ENCODE measurements at places on chromosomes 1 and 21. TPM values are rescaled to one million over a fixed set of nuclear protein-coding genes. Genes with fewer than 3 reads are reported as not detected.

- DNase-seq = no peak
Measured at GRCh38 chr1:2258996-2259395, 30.9 kb downstream of the SKI start.

GRCh38 chr1:229271448-229272159 lies 693 bp downstream of the RAB4A start:
- no peak for DNase-seq

DNA sequence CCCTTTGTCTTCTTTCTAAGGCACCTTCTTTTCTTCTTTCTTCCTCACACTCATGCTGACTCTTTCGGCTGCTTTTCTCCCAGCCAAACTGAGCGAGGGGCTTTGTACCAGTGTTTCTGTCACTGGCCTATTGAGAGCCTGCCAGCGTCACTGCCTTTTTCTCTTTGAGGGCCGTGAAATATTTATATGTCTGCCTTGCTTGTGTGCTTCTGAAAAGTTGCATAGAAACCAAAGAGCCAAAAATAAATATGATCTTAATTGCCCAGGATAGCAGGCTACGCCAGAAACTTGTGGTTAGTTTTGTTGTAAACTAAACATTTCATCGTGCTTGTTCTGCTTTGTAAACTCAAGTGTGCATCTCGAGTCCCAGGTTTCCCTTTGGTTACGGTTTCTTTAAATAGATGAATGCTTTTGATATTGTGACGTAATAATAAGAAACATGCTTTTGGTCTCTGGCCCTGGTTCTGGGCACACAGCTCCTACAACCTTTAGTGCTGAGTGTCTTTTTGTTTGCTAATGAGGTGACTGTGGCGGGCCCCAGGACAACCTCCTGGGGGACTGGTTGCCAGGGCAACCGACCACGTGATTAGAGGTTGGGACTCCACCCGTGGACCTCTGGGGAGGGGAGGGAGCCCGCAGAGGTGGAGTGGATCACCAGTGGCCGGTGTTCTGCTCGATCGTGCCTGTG lies 10.8 kb downstream of the SLC37A1 start:
- peak; percentile 69 for DNase-seq

- DNase-seq = no peak
Measured at GRCh38 chr1:90899263-90899662, 122.6 kb downstream of the ZNF644 start.

- DNase-seq = no peak
Measured at GRCh38 chr1:236057546-236057945, 7.3 kb downstream of the NID1 start.

- DNase-seq = no peak
Measured at GRCh38 chr1:61124696-61125095, 42.3 kb downstream of the NFIA start.

DNA sequence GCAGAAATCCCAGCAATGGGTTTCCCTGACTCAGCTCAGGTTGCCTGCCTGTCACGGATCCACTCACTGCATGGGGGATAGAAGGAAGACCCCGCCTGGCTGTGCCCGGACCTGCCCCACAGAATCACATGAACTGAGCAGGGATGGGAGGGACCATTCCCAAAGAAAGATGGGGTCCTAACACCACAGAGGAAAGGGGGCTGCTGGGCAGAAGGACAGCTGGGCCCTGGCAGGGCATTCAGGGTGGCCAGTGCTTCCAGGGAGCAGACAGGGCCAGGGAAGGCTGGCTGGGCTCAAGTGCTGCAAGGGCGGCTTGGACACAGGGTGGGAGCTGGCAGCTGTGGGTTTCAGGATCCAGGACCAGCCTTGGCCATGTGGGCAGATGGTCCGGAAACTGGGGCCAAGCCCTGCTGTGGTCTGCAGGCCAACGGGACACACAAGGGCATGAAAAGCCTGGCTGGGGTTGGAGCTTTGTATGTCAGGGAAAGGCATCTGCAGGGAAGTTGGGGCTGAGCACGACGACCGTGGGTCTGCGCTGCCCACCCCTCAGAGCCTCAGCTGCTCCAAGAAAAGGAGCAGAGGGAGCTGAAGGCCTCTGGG lies 723.9 kb downstream of the PTPRU start:
- DNase-seq = no peak

DNA sequence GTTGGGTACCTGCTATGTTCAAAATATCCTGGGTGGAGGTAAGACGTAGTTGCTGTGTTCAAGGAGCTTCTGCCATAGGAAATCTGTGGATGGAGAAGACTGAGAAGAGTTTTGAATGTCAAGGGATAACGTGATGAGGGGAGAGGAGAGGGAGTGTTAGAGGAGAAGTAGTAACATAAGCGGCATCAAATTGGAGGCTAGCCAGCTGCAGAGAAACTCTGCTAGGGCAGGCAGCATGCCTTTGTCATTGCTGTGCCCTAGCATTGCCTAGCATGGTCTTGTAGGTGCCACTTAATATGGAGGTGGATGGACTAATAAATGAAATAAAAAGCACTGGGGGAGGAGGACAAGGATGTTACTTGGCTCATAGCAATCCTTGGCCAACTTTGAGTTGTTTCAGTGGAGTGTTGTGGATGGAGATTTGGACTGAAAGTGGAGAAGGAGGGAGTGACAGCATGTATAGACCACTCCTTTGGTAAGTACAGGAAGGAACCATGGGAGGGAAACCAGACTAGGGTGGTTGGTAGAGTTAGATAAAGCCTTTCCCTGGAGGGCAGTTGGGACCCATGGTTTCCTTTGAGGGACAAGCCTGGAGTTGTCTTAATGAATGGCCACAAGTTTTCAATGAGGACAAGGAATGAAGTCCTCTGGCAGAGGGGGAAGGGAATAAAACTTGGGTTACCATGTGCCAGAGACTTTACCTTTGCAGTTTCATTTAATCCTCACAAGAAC lies 6.3 kb downstream of the VANGL1 start:
- no peak for DNase-seq

DNA sequence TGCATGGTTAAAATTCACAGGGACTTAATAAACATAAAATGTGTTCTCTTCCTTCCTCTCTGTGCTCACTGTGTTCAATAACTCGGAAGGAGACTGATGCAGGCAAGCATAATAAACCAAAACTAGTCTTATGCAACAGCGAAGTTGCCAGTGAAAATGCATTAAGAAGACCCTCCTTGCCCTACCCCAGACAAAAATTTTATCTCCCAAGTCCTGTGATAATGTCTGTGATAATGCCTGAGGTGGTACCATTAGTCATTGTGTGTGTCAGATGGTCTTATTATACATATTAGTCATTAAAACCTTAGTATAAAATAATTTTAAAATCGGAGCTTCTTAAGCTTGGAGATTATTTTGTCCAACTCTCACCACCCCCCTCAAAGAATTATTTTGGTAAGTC lies 97.8 kb downstream of the NGF start:
- no peak for DNase-seq

DNA sequence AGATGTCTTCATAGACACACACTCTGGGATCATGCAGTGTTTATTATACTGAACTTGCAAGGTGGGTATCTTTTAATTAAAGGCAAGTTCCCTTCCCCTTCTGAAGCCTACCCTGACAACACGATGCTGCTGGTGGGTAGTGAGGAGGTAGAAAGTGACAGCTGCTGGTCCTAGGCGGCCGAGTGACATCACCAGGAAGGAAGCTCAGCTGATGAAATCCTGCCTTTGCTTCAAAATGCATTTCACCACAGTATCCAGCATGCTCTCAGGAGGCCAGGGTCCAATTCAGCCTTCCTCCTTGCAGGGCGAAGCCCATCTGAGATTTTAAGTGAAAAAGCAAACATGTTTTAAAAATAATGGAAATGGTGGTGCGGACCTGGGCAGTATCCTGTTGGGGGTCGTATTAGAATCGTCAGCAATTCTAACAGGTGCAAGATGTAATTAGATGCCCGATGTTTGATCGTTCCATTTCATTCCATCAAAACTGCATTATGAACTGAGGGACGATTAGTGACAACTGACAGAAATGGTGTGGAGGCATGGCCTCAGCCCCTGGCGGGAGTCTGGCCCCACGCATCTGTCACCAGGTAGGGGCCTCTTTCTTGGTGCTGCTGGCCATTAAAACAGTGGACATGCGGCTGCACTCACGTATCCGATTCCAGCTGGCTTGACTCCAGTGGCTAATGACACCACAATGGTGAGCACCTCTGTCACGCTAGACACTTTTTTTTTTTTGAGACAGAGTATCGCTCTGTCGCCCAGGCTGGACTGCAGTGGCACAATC lies 324.8 kb upstream of the C1orf174 start:
- no peak for DNase-seq

- no peak for DNase-seq
Measured at GRCh38 chr1:189693140-189693539, 784.5 kb downstream of the BRINP3 start.

- no peak for DNase-seq
Measured at GRCh38 chr1:153801028-153801625, 25.9 kb downstream of the SLC27A3 start.

- DNase-seq = no peak
Measured at GRCh38 chr21:15063814-15064575, 805 bp downstream of the NRIP1 start.

- no peak for DNase-seq
Measured at GRCh38 chr21:25039461-25040380, 567.6 kb downstream of the MRPL39 start.

GRCh38 chr1:28580722-28581530 lies 11.1 kb upstream of the RAB42 start:
- peak; percentile 57 for DNase-seq

DNA sequence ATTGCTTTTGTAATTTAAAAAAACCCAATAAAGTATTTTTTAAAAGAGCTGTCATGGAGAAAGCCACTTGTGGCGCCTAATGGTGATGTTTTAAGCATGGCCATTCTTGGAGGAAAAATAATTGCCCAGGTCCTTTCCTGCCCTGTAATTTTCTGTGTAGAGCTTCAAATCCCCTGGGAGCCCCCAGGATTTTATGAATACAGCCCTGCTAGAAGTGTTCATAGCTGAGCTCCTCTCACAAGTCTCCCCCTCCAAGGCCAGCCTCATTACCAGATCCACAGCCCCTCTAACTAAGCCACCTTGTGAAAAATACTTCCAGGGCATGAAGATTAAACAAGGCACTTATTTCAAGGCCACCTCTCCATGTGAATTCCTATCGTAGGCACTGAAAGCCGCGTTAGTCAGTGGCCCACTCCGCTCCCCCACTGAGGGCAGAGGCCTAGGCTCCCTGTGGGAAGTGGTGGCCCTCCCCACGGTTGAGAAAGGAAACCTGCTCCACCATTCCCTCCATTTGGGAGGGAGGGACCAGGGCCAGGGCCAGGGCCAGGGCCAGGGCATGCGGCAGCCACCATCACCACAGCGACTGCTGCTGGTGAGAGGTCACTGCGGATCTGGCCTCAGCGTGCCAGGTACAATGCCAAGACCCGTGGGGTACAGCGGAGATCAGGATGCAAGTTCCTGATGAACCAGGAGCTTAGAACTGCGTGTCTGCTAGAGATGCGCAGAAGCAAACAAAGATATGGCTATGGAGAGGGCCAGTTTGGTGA lies 83.1 kb downstream of the KCNN3 start:
- no peak for DNase-seq

DNA sequence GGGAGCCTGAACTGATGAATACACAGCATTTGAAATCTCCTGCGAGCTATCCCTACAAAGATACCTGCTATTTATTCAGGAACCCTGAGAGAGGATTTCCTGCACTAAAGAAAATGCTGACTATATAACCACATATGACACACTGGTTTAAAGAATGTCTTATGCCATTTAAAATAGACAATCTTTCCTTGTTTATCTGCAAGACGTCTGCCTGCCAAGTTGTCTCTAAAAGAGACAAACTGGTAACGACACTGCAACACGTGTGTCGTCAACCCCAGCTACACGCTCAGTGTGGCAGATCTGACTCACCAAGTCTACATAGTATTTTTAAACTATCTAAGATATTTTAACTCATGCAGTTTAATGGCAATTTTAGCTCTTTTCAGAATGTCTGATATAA lies 42.7 kb downstream of the APP start:
- DNase-seq = no peak

- DNase-seq = no peak
Measured at GRCh38 chr1:67840449-67840848, 7.2 kb upstream of the GNG12 start.

GRCh38 chr1:79150576-79150975 lies 144.0 kb upstream of the ADGRL4 start:
- no peak for DNase-seq

- no peak for DNase-seq
Measured at GRCh38 chr1:47235806-47236205, 3.8 kb upstream of the TAL1 start.

DNA sequence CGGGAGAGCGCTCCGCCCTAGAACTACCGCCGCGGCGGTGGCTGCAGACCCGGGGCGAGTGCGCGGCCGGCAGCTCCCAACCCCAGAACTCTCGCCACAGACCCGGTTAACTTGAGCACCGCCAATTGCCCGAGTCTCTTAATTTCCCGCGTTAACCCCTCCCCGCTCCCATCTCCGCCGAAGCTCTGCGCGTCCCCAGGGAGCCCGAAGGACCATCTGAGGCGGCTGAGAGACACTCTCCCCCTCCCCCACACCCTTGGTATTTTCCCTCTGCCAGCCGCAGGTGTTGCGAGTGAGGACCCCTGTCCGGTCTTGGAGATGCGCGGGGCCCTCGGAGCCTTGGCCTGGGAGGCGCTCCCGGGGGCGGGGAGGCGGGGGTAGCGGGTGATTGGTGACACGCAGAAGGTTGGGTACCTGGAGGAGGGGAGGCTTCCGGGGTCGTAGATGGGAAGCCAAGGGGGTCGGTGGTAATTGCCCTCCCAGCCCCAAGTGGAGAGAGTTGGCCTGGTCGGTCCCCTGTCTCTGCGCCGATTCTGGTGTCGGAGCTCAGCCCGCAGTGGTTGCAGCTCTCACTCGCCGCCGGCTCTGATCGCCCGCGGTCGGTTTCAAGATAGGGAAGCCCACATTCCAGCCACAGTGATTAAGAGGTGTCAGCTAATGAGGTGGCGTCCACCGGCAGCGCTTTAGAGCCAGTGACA lies 858 bp upstream of the SUSD4 start:
- peak; percentile 34 for DNase-seq

- no peak for DNase-seq
Measured at GRCh38 chr1:15273274-15273673, 26.3 kb downstream of the FHAD1 start.

GRCh38 chr1:221100611-221101010 lies 221.4 kb downstream of the HLX start:
- no peak for DNase-seq

DNA sequence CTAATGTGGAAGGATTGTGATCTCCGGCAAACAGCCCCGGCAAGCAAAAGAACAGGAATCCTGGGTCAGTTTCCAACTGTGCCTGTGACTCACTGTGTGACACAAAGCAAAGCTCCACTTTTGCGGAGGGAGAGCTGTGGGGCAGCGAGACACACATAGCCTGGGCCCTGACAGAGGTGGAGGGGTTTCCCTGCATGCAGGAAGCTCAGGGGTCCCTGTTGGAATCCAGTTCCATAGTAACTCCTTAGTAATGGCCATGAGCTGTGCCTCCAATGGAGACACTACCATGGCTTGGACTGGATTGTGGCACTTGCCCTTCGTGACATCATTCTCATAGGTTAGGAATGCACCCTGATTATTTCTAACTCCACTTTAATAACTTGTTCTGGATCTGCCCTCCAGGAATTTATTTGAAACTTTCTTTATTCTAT lies 47.0 kb upstream of the ATF3 start:
- DNase-seq = no peak

GRCh38 chr1:185539277-185539943 lies 194.8 kb upstream of the HMCN1 start:
- no peak for DNase-seq

The FMO5 gene
- 0.60 TPM for total RNA-seq

The TFF1 gene
- total RNA-seq = not detected

The ZFP69 gene
- 2.9 TPM for total RNA-seq

The PODN gene
- 0.14 TPM for total RNA-seq

The DEPDC1 gene
- total RNA-seq = 17.8 TPM

The HNRNPCL2 gene
- total RNA-seq = not detected

The GADD45A gene
- 26.2 TPM for total RNA-seq

Data from activated naive CD8-positive, alpha-beta T cell treated with anti-CD3 and anti-CD28 coated beads, Interleukin-2, amount 10 ng/mL, durations not matched to agents 7 days and 5 days (primary cell).